Trophoblast cell (in vitro differentiated cells and primary cell): ENCODE measurements at places on chromosomes 5 and 9.

- no peak for DNase-seq
Measured at GRCh38 chr9:69673311-69673640, 1.1 kb upstream of the APBA1 start.

GRCh38 chr5:3349704-3350565 lies 245.7 kb upstream of the IRX1 start:
- DNase-seq: no peak

DNA sequence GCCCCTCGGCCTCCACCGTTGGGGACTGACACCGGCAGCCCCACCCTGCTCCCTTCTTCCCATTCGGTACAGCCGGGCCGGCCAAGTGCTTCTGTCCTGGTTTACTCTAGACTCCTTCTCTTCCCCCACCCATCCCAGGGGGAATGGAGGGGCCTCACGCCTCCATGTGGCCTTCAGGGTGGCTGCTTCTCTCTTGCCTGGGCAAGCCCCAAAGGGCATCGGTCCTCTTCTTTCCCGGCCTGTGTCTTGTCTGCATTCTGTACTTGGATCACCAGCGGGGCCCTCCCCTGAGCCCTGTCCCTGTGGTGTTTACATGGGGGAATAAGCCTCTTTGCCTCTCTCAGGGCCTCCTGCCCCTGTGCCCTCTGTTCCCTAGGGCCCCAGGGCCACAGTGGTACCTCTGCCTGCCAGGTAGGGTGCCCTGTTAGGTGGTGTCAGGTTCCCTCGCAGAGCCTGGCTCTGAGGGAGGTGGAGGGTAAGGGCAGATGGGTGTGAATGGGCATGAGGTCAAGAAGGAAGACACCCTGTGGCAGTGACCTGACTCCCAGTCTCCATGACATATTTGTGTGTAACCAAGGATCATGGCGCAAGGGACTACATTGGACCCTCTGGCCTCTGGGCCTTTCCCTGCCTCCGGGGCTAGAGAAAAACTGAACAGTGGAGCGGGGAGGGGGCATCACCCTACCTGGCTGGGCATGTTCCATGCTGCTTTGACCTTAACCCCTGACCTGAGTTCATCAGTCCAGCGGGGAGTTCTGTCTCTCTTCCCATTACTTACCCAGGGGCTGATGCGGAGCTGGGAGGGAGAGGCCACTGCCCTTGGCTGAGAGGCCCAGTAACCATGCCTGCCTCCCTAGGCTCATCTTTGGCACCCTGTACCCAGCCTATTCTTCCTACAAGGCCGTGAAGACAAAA lies 1.6 kb downstream of the REEP2 start:
- DNase-seq: no peak

DNA sequence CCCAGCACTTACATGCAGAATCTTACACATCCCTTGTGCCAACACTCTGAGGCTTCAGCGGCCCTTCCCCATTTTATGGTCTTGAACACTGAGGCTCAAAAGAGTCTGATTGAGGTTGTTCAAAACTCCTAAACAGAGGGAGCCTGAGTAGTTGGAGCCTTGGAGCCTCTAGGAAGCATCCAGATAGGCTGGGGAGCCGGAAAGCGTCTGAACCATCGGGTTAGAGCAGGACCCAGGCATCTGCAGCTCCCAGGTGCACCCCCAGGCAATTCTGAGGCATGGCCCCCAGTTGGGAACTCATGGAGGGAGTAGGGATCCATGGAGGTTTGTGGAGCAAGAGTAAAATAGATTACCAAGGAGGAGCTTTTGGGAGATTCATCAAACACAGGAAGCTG lies 3.8 kb downstream of the OLFML2A start:
- DNase-seq: no peak

DNA sequence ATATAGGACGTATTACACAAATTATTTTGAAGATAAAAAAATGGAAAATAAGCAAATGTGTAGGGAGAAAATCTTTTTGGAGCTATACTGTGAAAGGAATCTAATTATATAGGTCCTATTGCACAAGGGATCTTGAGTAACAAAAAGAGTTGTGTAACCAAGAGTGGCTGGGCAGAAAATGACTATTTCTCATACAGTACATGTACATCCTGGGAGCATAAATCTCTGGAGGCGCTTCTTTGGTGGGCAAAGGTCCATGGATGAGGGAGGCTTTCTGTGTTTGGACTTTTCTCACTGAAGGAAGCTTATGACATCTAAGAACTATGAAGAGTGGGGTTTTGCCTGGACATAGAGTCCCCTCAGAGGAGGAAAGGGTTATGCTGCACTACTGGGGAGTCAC lies 29.8 kb downstream of the ANKS6 start:
- no peak for DNase-seq

DNA sequence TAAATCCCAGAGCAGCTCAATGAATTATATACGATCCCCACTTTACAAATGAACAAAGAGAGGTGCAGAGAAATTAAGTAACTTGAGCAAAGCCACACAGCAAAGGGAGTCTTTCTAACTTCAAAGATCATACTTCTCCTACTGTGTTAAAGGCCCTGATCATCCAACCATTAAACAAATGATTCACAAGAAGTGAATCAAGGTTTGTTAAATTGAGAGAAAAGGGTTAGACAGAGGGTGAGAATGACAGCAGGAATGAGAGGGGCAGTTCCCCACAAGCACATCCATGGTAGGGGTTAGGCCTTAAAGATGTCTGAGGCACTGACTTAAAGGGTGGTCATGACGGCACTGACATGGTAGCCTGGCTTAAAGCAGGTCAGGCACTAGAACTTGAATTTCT lies 10.7 kb downstream of the IDNK start:
- no peak for DNase-seq
